ENCODE measurements at places on chromosomes 3 and 15.

GRCh38 chr3:198071602-198072287, 111.7 kb downstream of the LMLN start:
- peak; percentile 95 for ATAC-seq

- no peak for ATAC-seq
Observed at GRCh38 chr15:35481992-35482391, 64.0 kb downstream of the DPH6 start.

DNA sequence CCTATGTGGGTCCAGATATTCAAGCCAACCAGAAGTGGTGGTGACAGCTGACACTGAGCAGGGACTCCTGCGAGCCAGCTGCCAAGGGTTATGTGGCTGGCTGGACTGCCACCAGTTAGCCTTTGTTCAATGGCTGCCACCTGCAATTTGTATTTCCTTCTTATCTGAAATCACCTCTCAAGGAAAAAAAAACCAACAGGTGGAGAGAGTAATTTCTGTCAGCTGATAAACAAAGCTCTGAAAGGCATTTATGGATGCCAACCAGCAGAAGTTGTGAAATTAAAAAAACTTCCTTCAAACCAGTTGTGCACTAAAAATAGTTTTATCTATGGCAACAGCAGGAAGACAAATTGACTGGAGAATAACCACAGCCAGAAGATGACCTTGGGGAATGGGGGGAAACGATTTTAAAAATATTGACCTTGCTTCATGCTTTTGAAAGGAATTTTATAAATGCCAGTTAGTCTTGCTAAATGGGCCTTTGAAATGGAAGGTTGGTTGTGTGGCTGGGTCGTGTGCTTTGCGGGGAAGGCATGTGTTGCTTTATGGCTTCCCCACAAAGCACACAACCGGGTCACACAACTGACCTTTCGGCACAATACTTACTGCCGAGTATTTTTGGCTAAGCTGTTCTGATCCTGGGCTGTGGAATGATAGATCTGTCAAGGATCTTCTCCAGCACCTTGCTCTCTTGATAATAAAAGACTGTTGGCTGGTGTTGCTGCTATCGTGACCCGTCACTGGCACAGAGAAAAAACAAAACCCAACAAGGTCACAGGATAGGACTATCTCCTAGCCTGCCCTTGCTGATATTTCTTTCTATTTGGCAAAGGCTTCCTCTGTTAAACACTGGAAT, 3.5 kb downstream of the MYZAP start:
- ATAC-seq: no peak

DNA sequence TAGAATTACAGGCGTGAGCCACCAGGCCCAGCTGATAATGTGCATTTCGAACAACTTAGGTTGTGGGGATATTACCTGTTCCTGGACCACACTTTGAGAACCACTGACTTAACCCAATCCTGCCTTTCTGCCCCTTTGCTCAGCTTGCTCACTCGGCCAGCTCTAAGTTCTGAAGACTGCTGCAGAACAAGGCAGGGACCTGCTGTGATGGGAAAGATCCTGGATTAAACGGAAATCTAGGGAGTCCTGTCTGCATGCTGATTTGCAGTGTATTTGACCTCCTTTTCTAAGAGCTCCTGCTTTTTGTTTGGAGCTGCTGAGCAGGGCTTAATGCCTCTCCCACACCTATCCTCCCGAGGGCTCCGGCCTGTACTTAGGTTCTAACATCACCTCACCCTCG, 2.9 kb downstream of the LTK start:
- ATAC-seq: no peak

All from stimulated activated memory B cell treated with anti-CD40 and anti-IgM and Interleukin-4, amounts not matched to agents 10 μg/mL and 1 μg/mL and 100 μg/mL, for 72 hours (primary cell).